CD4-positive, alpha-beta T cell treated with Interleukin-17A for 4 hours (primary cell): ENCODE measurements at places on chromosomes 16 and 17.

GRCh38 chr17:71902894-71903506 lies 217.8 kb upstream of the SOX9 start:
- DNase-seq, result no peak

DNA sequence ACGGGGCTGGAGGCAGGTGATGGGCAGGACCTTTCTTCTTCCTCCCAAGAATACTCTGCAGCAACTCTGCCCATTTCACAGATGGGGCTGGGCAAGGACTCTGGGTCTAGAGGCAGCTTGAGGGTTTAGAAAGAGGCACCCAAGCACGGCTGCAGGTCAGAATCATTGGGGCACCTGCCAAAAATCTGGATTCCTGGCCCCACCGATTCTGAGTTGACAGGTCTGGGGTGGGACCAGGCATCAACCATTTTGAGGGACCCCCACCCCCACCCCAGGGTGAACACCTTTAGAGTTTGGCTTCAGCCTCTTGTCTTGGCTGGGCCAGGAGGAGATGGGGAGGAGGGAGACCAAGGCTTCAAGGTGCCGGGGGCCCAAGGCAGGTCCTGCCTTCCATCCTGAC lies 5.3 kb downstream of the SPPL2C start:
- no peak for DNase-seq

DNA sequence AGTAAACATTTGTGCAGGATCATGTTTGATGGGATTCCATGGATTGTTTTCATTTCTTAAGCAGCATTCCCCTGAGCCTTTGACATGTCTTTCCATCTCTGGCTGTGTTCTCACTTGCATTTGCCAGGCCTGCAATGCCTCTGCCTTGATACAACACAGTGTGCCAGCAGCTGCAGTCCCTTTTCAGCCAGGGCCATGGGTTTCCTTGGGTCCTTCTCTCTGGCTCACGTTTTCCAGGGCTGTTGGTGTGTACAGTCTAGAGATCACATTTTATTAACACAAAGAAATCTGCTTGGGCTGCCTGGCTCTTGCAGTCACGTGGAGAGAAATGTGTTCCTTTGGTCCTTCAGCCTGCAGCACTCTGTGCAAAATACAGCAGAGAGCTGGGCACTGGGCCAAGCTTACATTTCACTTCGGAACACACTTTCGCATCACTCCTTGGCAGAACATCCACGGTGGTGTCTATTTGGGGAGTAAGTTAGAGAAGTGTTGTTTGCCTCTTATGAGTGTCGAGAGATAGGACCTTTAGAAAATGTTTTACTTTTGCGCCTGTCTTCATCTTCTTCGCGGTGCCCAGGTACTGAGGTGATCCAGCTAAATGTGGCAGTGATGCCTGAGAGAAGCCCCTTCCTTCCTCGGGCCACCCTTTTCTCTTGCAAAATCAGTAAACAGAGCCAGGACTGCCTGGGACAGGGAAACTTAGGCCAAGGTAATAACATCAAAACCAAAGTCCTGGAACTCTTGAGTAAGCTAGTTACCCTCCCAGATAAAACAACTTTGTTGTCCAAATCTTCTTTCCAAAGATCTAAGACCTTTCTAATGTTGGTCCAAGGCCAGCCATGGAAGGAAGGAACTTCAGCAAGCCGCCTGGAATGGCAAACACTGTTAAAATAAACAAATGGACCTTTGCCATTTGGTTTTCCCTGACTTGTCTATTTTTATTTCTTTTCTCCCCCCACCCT lies 20.9 kb downstream of the HLF start:
- no peak for DNase-seq

GRCh38 chr16:600781-601180 lies 10.9 kb downstream of the RAB40C start:
- DNase-seq, result no peak

GRCh38 chr17:82371333-82372248 lies at the start of gene UTS2R:
UTS2R (plus strand) TSS chr17:82371765; CDS start chr17:82374325, 2,560 bp downstream.
- no peak for DNase-seq

DNA sequence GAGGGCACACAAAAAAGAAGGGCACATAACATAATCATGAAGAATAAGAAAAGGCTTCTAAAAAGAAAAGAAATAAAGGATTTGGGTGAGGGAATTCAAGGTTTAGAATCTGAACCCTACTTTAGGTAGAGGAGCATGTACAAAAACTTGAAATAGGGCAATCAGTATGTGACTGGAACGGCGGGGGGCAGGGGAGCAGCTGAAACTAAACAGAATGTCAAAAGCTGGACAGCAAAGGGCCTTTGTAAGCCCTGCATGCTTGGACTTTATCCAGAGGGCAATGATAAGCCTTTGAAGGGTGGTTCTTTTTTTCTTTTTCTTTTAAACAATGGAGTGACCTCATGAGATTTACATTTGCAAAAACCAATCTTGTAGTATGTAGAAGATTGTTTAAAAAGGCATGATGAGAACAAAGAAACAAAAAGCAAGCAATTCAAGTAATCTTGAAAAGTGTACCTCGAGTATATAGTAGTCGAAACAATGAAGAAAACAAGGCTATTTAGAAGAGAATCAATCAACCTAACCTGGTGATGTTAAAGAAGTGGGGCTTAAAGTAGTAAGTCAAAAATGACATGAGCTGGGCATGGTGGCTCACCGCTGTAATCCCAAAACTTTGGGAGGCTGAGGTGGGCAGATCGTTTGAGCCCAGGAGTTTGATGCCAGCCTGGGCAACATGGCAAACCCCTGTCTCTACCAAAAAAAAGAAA lies 46.7 kb upstream of the ANKFY1 start:
- no peak for DNase-seq

GRCh38 chr16:82655072-82655714 lies 28.4 kb downstream of the CDH13 start:
- DNase-seq, result peak; percentile 72

DNA sequence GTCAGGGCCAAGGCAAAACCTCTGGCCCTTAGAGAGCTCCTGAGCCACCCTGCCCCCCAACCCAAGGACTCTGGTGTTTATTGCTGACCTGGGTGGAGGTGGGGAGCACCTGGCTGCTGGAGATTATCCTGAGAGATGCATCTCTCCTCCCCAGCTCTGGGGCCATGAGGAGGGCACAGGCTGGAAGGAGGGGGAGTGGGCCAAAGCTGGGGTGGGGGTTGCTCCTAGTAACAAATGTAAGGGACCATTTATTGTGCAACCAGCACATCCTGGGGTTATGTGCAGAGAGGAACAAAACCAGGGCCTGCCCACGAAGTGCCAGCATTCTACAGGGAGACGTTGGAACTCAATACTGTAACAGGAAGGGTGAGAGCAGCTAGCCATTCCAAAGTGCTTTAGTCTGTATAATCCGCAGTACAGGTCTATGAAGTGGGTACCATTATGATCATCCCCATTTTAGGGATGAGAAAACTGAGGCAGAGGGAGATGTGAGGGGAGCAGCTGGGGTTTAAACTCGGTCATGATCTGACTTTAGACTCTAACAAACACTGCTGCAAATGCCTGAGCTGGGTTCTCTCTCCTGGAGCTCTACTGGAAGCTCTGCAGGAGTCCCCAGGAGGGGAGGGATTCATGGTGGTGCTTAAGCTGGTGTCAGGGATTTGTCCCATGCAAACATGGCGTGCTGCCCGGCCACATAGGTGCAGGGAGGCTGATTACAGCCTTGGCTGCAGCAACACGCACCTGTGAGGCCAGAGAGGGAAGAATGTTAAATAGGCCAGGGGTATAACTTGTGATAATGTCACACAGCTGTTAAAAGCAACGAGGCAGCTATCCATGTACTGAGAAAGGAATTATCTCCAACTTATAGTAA lies 1.4 kb upstream of the RHBDF2 start:
- DNase-seq, result no peak

- DNase-seq, result no peak
Observed at GRCh38 chr16:84752600-84752999, 52.8 kb downstream of the USP10 start.

GRCh38 chr17:55734128-55734781 lies 11.6 kb upstream of the TMEM100 start:
- no peak for DNase-seq

DNA sequence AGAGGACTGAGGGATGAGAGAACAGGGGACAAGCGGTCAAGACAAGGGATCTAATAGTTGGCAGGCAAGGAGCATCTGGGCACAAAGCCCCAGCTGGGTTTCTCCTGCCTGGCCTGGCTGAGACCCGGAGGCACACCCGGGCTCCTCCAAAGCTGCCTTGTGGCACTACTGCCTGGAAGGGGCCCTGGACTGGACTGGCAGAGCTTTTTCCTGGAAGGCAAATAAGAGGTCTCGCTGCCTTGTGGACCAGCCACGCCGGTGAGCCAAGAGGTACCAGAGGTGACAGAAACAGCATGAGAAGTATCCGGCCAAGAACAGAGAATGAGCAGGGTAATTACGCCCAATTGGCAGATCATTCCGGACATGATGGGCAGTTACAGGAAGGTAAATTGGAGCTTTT lies 64.6 kb downstream of the GTF3C1 start:
- no peak for DNase-seq

GRCh38 chr16:69397821-69398521 lies 12.2 kb upstream of the TERF2 start:
- DNase-seq, result no peak

DNA sequence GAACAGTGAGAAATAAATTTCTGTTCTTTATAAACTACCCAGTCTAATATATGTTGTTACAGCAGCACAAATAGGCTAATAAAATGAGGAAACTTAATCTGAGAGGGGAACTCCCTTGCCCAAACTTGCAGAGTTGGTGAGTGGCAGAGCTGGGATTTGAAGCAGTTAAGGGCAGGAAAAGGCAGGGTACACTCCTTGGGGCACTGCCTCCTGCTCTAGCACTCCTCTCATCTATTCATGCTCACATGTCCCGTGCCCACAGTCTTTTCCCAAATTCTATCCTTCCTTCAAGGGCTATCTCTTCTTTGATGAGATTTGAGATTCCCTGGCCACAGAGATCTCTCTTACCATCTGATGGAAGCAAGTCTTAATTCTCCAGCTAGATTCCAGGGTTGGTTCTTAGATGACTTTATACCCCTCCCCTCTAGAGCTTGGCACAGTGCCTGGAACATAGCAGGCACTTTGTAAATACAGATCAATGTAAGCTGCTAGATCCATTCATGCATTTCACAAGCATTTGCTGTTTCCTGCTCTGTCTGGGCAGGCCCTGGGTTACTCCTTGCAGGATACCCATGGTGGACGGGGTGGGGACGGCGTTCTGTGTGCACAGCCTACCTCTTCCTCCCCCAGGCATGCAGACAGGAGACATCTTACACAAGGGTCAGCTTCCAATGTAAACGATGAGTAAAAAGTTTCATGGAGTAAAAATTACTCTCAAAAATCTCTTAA lies 39.2 kb upstream of the ABCC12 start:
- DNase-seq, result no peak

- no peak for DNase-seq
Observed at GRCh38 chr17:73759324-73759723, 115.1 kb upstream of the SDK2 start.
